ENCODE measurements at places on chromosomes 1 and 21. TPM values are rescaled to one million over a fixed set of nuclear protein-coding genes. Genes with fewer than 3 reads are reported as not detected.

- no peak for DNase-seq
Observed at GRCh38 chr21:33013626-33014025, 12.1 kb upstream of the OLIG2 start.

AKNAD1 gene
- 0.22 TPM for total RNA-seq

- DNase-seq, result no peak
Observed at GRCh38 chr1:230609208-230609607, 33.1 kb upstream of the COG2 start.

GRCh38 chr1:212161231-212161781 is 123.9 kb upstream of the PPP2R5A start:
- DNase-seq, result peak; percentile 23

FAM72A gene
- 3.7 TPM for total RNA-seq

DNA sequence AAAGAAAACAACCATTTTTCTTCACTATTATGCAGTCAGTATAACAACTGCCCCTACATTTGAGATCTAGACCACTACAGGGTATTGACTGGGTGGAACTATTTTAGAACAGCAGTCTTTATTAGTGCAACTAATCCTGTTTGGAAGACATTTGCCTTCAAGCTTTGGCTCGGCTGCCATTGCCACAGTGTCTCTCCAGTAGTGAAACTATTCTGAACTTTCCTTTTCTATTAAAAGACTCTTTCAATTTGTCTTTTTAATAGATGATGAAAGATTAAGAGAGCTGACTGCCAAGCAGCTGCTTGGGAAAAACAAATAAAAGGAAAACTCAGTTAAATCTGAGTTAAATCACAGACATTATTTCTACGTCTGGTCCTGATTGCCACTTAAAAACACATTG is 49.3 kb downstream of the LPGAT1 start:
- no peak for DNase-seq

SH3BGRL3 gene
- 17.4 TPM for total RNA-seq

DNA sequence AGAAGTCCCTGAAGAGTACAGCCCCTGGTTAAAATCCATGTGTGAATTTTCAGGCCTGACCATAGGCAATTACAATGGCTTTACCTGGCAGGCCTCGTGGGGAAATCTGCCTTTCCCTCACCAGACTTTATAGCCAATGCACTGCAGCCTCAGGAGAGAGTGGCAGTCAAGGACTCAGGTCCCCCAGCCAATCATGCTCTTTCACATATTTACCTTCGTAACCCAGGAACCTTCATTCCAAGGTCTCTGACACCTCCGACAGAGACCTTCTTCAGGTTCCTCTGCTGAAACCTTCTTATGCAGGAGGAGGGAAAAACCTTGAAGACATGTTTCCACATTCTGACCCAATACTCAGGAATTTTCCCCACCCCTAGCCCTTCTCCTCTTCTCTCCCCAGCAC is 118.9 kb downstream of the FASLG start:
- no peak for DNase-seq

GRCh38 chr1:228084325-228084724 is 1.8 kb downstream of the ARF1 start:
- peak; percentile 47 for DNase-seq

CFHR5 gene
- not detected for total RNA-seq

DNA sequence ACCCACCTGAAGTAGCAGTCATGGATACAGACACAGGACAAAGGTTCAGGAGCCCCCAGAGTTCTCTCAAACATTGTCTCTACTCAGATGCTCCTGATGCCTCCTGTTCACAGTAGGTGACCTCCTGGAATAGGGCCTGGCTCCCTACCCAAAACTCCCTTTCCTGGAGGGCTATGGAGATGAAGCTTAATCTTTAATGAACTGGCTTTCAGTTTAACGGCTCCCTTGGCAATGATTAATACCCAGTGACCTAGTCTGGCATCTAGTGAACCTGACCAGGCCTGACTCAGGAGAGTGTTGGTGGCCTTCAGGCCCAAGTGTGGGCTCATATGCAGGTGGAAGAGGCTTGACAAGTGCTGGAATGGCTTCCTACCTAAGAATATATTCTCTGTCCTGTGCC is 65.2 kb upstream of the TRABD2B start:
- DNase-seq, result no peak

SAMD11 gene
- not detected for total RNA-seq

DNA sequence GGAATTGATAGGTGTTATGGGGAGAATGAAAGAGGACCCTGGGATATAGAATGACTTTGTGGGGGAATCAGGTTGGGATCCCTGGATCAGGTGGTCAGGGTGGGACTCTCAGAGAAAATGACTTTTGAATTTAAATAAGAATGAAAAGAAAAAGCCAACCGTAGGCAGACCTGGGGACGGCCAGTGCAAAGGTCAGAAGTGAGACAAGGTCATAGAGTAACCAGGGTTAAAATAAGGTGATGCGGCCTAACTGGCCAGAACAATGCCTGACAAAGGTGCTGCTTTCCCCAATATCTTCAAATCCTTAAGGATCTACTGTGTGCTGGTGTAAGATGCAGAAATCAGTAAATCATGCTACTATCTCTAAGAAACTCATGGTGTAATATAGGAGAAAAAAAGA is 238.4 kb upstream of the JUN start:
- no peak for DNase-seq

TIAM1 gene
- total RNA-seq, result 0.22 TPM

Data from lung microvascular endothelial cell (primary cell).